Esophagus mucosa (tissue), 1 donor: ENCODE measurements at places on chromosomes 13 and 19. TPM values are rescaled to one million over a fixed set of nuclear protein-coding genes. Genes with fewer than 3 reads are reported as not detected.

GRCh38 chr13:45219938-45220375, 19.1 kb upstream of the KCTD4 start:
- ATAC-seq: peak; percentile 97

DNA sequence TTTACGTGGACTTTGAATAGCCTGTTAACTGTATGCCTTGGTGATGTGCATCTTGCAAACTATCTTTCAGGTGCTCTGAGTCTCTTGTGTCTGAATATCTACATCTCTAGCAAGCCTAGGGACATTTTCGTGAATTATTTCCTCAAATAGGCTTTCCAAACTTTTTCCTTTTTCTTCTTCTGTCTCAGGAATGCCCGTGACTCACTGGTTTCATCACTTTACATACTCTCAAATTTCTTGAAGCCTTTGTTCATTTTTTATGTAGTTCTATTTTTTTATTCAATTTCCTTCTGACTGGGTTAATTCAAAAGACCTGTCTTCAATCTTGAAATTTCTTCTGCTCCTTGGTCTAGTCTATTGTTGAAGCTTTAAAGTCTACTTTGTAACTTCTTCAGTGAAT, 332.2 kb downstream of the OXGR1 start:
- ATAC-seq: no peak

TECR gene
- 341 TPM for total RNA-seq

GRCh38 chr13:75217949-75218348, 264.0 kb downstream of the TBC1D4 start:
- ATAC-seq: no peak

SEMA6B gene
- 2.0 TPM for total RNA-seq

DNA sequence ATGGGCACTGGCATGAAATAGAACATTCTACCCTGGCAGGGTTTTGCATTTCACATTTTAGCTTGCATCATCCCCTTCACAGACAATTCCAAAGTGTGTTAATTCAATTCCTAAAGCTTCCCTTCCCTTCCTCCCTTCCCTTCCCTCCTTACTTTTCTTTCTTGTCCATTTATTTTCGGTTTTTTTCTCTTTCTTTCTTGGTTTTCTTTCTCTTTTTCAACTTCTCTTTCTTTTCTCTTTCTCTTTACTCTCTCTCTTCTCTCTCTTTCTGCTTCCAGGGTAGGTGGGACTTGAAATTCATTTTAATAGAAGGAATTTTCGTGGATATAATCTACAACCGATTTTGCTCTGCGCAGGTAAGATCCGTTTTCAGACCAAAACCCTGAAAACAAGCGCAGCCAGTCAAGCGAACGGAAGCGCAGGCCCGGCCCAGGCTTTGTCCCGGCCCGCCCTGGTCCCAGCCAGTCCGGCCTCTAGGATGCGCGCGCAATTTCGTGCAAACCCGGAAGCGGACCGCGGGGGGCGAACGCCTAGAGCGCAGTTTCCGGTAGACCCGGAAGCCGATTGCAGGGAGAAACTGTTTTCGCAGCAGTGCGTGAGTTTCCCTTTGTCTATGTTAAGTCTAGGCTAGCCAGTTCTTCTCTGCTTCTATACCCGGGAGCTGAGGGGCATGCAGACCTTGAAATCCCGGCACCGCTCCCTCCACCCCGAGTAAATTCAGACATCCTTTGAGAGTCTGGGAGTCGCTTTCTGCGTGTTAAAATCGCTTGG, at the start of gene ZNF528:
Gene ZNF528, plus strand, starts transcription at position 540 of the 771 bp plus-strand sequence. CDS start 4,165 bp downstream, outside the sequence.
- ATAC-seq: peak; percentile 100

S1PR2 gene
- 2.5 TPM for total RNA-seq

- no peak for ATAC-seq
Measured at GRCh38 chr19:5247957-5248705, 92.5 kb downstream of the PTPRS start.

PRRG2 gene
- 13.2 TPM for total RNA-seq

GRCh38 chr19:6543866-6544347, 13.1 kb downstream of the TNFSF9 start:
- ATAC-seq: no peak

GRCh38 chr13:107461751-107462150, 753.6 kb downstream of the LIG4 start:
- no peak for ATAC-seq

IGFL1 gene
- total RNA-seq: 20.2 TPM

DNA sequence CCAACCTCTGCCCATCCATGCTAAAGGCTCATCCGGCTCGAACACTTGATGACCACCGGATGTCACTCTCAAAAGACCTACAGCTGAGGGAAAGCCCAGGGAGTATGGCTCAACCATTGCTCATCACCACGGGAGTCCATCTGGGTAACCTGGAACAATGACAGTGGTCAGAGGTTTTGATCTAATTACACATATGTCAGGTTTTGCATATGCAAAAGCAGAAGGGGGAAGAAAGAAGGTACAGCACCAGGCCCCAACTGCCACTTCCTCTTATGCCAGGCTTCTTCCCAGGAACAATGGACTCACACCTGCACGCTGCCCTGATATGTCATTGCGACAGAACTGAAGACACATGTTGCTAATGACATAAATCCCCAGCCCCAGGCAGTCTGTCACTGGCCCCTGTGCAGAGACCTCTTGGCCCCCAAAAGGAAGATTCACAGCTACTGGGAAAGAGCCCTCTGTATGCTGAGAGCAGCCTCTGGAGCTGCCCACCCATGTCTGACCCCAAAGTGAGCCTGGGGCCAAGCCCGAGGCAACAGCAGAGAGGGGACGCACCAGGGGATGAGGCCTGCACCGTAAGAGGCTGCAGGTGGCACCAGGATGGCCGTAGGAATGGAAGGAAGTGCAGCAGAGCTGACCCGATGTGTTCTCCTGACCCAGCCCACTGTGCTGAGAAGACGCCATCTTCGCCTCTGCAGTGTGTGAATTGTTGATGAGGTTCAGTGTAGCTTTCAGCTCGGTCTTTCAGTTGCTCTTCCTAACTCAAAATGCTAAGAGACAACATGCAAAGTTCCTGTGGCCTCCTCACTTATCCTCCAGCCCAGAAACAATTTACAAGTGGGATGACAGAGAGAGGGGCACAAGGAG, 26.3 kb downstream of the EPS15L1 start:
- peak; percentile 73 for ATAC-seq

DNA sequence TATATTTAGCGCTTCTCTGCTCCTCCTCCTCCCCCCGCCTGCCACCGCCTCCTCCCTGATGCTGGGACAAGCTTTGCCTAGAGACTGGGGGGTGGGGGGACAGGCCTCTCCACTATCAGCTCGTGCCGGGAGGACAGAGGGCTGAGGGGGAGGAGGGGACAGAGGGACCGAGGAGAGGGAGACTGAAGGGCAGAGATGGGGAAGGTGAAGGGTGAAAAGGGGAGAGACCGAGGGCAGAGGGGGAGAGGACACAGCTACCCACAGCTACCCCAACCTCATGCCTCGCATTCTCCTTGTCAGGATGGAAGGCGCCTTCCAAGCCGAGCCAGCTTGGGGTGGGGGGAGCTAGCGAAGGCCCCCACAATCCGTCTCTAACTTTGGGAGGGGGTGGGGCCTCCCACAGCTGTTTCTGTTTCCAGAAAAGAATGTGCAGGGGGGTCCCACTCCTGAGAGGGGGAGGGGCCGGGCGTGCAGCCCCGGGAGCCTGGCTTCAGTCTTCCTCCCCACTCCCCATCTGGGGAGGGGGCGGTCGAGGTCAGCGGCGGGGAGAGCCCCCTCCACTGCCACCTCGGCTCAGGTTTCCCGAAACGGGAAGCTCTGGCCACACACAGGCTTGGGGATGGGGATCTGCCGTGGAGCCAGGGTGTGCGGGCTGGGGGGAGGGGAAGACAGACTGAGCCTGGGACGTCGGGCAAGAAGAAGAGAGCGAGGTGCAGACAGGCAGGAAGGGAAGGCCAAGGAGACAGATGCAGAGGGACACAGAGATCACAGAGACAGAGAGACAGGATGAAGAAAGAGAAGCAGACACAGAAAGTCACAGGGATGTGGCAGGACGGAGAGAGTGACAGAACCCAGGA, 1.6 kb downstream of the DACT3 start:
- no peak for ATAC-seq

- no peak for ATAC-seq
Measured at GRCh38 chr13:48456546-48456945, 43.6 kb upstream of the LPAR6 start.

DNA sequence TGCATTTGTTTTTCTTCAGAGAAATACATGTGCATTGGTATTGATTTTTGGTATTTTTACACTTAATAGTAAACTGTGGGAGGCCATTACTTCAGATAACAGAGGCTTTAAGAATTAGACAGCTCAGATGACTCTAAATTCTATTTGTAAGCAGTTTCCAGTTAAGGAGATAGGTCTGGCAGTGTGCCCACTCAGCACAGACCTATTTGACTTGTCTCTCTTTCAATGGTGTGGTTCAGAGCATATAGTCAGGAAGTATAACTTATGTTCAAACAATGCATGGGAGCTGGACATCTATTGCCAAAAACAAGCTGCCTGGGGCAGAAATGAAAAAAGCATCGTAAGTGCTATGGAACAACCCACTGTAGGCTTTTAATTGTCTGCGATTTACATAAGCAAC, 370.7 kb downstream of the HS6ST3 start:
- ATAC-seq: no peak

- ATAC-seq: no peak
Measured at GRCh38 chr19:19160461-19161035, 9.5 kb downstream of the MEF2B start.

LYPD3 gene
- 739 TPM for total RNA-seq

GRCh38 chr13:44017756-44018309, 138.1 kb downstream of the LACC1 start:
- ATAC-seq: no peak

DNA sequence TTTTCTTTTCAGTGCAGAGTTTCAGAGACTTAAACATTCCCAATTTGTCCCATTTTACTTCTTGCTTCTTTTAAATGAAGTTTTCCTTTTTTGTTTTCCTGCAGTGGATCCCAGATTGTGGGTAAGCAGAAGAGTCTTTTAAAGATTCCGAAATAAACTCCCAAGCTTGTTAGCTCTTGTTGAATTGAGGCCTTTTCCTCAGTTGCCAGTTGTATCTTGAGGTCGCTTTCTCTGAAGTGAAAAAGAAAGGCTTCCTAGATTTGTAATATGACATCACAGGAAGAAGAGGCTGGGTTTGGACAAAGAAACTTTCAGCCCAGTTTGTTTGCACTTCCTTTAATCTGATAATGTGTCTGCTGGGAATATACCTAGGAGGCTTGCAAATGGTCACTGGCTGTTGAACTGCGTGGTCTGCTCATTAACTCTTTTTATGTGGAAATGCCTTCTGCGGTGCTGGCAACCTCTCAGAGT, at the start of gene LPAR6:
Gene LPAR6, minus strand, starts transcription at position 233 of the 471 bp plus-strand sequence. CDS start 690 bp downstream, outside the sequence.
- ATAC-seq: peak; percentile 76

DNA sequence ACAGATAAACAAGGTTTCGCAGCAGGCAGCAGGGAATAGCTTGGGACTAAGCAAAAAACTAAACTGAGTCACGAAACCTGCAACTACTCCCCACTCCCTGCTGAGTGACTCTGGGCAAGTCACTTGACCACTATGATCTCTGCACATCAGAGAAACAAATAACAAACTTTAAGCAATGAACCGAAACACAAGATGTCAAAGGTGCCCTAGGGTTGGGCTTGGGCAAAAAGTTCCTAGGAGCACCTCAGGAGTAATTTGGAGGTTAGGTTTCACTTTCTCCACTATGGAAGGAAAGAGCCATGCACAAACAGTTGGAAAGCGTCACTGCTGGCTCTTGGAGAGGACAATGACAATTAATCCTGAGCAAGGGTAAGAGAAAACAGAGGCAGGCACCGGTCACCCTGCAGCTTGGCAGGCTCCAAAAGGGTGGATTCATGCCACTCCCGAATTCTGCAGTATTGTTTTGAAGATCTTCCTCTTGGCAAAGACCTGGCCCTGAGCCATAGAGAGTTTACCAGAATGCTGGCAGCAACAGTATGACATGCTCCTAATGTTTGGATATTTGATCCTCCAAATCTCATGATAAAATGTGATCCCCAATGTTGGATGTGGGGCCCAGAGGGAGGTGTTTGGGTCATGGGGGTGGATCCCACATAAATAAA, 60.3 kb downstream of the CRYL1 start:
- ATAC-seq: peak; percentile 91

ZNF302 gene
- 7.2 TPM for total RNA-seq

F10 gene
- 0.56 TPM for total RNA-seq

ABHD17A gene
- 50.9 TPM for total RNA-seq

- no peak for ATAC-seq
Measured at GRCh38 chr13:100917011-100917410, 242.4 kb upstream of the TMTC4 start.

LRRC4B gene
- total RNA-seq: 0.24 TPM

DNA sequence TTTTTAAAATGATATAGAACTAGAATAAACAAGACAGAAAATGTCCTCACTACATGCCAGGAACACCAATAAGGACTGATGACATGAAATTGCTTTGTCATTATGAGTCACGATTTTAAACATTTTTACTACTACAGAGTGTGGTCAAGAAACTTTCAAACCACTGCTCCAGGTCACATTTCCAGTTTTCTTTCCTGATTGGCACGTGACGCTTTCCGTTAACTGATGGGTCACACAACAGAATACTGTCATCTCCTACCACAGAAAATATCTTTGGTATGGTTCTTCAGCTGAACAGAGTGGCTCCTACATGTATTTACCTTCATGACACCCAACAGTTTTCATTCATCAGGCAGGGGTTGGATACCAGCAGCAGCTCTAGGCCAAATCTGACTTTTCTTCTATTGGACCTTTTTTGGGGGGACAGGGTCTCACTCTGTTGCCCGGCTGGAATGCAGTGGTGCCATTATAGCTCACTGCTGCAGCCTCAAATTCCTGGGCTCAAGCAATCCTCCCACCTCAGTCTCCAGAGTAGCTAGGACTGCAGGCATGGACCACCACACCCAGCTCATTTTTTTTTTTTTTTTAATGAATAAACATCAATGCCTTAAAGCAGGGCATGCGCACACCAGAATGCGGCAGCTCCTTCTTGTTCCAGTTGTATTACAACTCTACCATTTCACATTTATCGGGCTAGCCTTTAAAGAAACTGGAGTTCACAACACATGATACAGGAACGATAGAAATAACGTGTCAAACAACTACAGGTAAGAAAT, 147.4 kb downstream of the RNF17 start:
- peak; percentile 26 for ATAC-seq

GRCh38 chr13:107330484-107330883, 762.5 kb upstream of the ARGLU1 start:
- no peak for ATAC-seq

DNA sequence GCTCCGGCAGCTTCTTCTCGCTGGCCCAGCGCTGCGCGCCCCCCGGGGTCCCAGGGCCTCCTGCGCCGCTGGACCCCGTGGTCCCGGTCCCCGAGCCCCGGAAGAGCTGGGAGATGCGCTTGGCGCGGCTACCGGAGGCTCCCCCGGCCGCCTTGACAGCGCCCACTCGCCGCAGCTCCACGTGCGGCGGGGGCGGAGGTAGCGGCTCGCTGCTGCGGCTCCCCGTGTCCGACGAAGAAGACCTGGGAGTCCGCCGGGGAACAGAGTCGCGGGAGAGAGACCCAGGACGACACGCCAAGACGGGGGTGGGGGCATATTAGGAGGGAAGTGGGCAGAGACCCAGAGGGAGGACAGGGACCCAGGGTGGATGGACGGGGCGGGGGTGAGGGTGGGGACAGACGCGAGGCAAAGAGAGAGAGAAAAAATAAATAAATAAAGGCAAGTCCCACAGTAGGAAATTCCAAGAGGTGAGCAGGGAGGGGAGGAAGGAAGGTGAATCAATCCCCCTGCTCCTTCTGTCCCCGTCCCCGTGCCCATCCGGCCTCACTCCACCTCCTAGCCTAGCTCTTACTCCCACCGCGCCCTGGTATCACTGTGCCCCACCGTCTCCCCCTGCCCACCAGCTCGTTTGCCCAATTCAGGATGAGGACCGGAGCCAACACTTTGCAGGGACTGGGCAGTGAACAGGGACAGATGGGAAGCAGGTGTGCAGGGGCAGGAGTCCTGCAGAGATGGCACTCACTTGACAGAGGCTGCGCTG, 826 bp downstream of the RASIP1 start:
- peak; percentile 0 for ATAC-seq

KCNC3 gene
- total RNA-seq: 0.48 TPM
